Dermis microvascular lymphatic vessel endothelial cell (primary cell): ENCODE measurements at places on chromosomes 5 and 9. TPM values are rescaled to one million over a fixed set of nuclear protein-coding genes. Genes with fewer than 3 reads are reported as not detected.

DNA sequence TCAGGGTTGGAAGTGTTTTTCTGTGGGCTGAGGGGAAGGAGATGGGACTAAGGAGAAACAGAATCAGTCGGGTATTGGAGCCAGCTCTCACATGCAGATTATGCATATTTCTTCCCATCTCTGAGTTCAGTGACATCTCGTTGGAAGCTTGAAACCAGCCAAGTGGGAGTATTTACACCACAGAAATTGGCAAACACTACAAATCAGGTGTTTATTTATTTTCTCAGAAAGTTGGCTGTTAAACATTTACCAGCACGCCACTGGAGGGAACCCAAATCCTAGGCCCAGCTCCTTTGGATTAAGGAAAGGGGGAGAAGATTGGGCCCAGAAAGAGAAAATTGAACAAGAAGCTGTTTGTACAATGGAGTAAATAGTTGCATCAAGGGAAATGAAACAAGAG, 72.1 kb upstream of the PITX1 start:
- DNase-seq: no peak

- no peak for DNase-seq
These were observed 18.5 kb downstream of the DDX31 start for GRCh38 chr9:132651259-132651658.

GRCh38 chr9:32395510-32396216, 11.2 kb downstream of the ACO1 start:
- DNase-seq: peak; percentile 76

DNA sequence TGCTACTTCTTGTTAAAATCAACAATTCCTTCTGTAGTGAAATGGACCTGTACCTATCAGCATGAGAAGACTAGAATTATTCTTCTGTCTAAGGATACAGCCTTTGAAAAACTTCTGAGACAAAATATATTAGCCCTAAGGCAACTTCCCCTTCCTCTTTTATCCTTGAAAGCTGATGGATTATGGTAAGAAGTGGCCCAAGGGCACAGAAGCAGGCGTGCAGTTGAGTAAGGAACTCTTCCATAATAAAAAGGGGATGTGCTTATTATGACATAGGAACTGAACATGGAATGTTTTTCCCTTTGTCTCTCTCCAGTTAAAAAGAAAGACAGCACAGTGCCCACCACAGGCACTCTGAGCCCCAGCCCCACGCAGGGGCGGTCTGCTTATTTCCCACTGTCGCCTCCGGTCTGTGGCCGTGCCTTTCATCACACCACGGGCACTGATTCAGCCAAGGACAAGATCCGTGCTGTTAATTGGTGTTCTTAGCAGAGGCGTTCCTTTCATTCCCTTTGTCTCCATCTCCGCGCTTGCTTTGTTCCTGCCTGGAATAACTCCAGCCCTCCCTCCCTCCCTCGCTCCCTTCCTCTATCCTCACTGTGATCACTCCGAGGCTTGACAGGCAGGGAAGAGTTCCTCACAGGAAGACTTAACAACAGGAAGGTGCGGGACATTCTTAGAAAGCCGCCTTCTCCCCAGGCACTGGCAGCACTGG, 135.9 kb upstream of the OTULINL start:
- no peak for DNase-seq

DNA sequence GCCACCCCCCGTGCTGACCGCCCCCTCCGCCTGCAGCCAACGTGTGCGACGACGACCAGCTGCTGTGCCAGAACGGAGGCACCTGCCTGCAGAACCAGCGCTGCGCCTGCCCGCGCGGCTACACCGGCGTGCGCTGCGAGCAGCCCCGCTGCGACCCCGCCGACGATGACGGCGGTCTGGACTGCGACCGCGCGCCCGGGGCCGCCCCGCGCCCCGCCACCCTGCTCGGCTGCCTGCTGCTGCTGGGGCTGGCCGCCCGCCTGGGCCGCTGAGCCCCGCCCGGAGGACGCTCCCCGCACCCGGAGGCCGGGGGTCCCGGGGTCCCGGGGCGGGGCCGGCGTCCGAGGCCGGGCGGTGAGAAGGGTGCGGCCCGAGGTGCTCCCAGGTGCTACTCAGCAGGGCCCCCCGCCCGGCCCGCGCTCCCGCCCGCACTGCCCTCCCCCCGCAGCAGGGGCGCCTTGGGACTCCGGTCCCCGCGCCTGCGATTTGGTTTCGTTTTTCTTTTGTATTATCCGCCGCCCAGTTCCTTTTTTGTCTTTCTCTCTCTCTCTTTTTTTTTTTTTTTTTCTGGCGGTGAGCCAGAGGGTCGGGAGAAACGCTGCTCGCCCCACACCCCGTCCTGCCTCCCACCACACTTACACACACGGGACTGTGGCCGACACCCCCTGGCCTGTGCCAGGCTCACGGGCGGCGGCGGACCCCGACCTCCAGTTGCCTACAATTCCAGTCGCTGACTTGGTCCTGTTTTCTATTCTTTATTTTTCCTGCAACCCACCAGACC, 80.2 kb downstream of the NTNG2 start:
- DNase-seq: peak; percentile 24

DNA sequence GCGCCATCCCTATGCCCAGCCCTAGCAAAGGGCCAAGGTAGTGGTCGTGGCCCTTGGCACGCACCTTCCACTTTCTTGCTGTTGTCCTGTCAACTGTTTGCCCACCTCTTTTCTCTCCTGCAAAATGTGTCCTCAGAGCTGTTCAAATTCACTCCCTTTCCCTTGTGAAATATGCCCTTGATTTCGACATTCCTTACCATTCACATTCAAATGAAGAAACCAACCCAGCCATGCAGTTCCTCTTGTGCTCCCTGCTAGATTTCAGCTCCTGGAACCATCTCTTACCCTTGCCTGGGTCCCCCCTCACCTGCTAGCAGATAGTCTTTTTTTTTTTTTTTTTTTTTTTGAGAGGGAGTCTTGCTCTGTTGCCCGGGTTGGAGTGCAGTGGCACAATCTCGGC, 19.6 kb upstream of the HRH2 start:
- DNase-seq: no peak

GRCh38 chr9:131178382-131178781, 53.0 kb downstream of the NUP214 start:
- peak; percentile 79 for DNase-seq

The RFESD gene
- 1.2 and 1.4 TPM in 2 replicates for total RNA-seq

The NUTM2F gene
- not detected in 2 replicates for total RNA-seq

GRCh38 chr9:36037549-36038122, 923 bp downstream of the RECK start:
- DNase-seq: no peak

DNA sequence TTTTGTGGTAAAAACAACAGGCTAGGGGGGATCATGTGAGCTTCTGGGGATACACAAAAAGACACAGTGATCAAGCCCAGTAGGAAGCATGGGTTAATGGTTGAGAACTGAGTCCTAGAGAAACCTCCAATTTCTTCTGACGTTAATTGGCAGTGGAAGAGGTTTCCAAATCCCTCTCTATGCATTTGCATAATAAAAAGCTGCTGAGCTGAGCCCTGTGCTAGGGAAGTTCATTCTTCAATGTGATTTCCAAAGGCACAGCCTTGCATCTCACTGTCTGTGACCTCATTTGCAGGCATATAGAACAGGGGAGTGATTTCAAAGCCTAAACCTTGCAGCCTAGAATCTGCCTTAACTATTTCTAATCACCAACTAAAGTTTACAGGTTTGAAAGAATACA, 812 bp downstream of the DNAH5 start:
- no peak for DNase-seq

The PCDHGA6 gene
- total RNA-seq: 1.2 and 2.4 TPM in 2 replicates

GRCh38 chr5:5295351-5295750, 127.1 kb upstream of the ICE1 start:
- no peak for DNase-seq

The GFI1B gene
- total RNA-seq: under 0.01 TPM in 1 of 2 replicates, not detected in the other

- DNase-seq: no peak
These were observed 27.4 kb downstream of the PPP2R2B start for GRCh38 chr5:146851133-146851532.

- DNase-seq: no peak
These were observed 614.7 kb upstream of the ST8SIA4 start for GRCh38 chr5:101517795-101518194.

The C5orf58 gene
- not detected in 2 replicates for total RNA-seq

GRCh38 chr9:84670138-84671041, 861 bp downstream of the NTRK2 start:
- DNase-seq: no peak

- no peak for DNase-seq
These were observed 13.6 kb upstream of the SLC22A4 start for GRCh38 chr5:132280371-132281240.

DNA sequence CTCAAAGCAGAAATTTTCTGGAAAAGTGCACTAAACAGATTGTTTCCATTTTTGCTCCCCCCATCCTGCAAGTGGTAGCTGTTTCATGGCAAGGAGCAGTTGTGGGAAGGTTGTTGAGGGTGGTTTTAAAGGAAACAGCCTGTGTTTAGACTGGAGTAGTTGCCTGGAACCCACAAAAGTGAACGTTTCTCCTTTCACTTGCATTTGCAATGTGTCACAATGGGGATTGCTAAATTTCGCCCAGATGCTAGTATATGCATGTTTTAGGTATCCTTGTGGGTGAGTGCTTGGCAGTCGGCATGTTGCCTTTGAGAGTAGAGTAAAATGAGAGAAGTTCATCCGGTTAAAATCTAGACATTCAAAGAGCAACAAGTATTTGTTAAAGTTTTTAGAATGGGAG, 1099.9 kb upstream of the DMAC1 start:
- DNase-seq: no peak

GRCh38 chr9:129235931-129236331, 57.9 kb upstream of the IER5L start:
- DNase-seq: no peak

GRCh38 chr9:21340735-21341134, 5.5 kb upstream of the KLHL9 start:
- DNase-seq: no peak

The TMEM232 gene
- 0.13 and 0.26 TPM in 2 replicates for total RNA-seq

- DNase-seq: no peak
These were observed 126.8 kb downstream of the SPATA31D1 start for GRCh38 chr9:82115331-82115730.

The PDLIM4 gene
- total RNA-seq: 20.7 and 26.7 TPM in 2 replicates

DNA sequence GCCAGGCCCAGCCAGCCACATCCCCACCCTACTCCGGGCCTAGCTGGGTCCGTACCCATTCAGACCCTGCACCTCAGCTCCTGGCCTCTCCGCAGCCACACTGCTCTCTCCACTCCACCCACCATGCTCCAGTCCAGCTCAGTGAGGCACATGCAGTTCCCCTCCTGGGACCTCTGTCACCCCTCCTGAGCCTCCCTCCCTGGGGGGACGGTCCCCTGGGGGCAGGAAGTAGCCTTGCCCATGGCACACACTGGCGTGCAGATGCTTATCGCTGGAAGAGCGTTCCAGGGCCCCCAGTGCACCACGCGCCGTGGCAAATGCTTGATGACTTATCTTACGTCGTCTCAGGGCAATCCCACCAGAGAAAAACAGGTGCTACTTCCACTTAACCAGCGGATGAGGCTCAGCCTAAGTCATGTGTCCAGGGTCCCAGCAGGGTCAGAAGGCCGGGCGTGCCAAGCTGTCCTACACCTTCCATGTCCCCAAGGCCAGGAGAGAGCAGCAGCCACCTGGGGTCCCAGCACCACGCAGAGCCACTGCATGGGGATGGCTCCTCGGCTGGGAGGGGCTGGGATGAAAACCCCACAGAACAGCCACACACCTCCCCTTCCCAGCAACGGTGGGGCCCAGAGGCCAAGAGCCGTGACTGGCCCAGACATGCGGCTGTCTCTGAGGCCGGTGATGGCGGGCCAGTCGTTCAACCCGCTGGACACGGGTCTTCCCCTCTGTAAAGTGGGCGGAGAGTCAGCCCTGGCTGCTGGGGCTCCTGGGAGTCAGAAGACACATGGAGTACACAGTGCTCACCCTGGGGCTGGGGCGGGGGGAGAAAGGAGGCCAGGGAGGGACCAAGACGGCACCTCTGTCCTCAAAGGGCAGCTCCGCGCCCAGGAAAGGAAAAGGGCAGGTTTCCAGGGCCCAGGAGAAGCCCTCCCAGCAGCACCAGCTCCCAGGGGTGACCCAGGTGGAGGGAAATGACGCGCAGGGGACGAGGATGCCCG, 2.6 kb upstream of the CCDC187 start:
- DNase-seq: no peak

GRCh38 chr5:95045181-95045965, 239.5 kb downstream of the MCTP1 start:
- no peak for DNase-seq

- no peak for DNase-seq
These were observed 458.7 kb downstream of the CDH9 start for GRCh38 chr5:26579712-26580111.

The ORM2 gene
- not detected in 2 replicates for total RNA-seq
